Renal cortical epithelial cell (primary cell): ENCODE measurements at places on chromosomes 7 and 10. TPM values are rescaled to one million over a fixed set of nuclear protein-coding genes. Genes with fewer than 3 reads are reported as not detected.

GRCh38 chr7:82375713-82376112 is 67.9 kb downstream of the CACNA2D1 start:
- no peak for DNase-seq

- DNase-seq: no peak
Observed at GRCh38 chr7:50793120-50793946, 10.6 kb upstream of the GRB10 start.

RASSF4 gene
- total RNA-seq: 79.1 and 155 TPM in 2 replicates

- no peak for DNase-seq
Observed at GRCh38 chr7:129804890-129805719, 147.7 kb downstream of the UBE2H start.

DNA sequence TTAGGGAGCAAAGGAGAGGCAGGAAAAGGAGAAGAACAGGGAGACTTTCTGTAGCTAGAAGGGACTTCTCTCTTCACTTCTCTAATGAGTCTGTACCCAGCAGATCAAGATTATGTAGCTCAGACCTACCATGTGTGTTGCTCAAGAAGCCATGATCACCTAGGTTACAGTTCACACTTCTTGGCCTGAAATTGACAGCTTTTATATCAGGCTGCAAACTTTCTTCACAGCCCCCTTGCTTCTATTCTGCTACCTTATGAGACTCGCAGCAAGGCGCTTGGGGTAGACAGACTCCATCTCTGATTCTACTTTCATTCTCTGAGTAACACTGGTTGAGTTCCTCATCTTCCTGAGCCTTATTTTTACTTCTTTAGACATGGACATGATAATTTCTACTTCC is 19.6 kb upstream of the GIMAP2 start:
- DNase-seq: no peak
